ENCODE measurements at places on chromosomes 7 and 10. TPM values are rescaled to one million over a fixed set of nuclear protein-coding genes. Genes with fewer than 3 reads are reported as not detected.

FRA10AC1 gene
- total RNA-seq = 3.0 TPM

HOXA1 gene
- total RNA-seq = 0.64 TPM

OR2A7 gene
- total RNA-seq = 1.7 TPM

EMX2 gene
- 0.48 TPM for total RNA-seq

GPAM gene
- total RNA-seq = 9.0 TPM

ELMO1 gene
- 1.4 TPM for total RNA-seq

LIPF gene
- total RNA-seq = not detected

NYAP1 gene
- 1.4 TPM for total RNA-seq

UNC5B gene
- total RNA-seq = 64.6 TPM

PMPCB gene
- total RNA-seq = 48.8 TPM

MUC12 gene
- not detected for total RNA-seq

OR2A5 gene
- not detected for total RNA-seq

MMD2 gene
- total RNA-seq = not detected

POU6F2 gene
- not detected for total RNA-seq

NOS3 gene
- 0.64 TPM for total RNA-seq

SPOCK2 gene
- 14.2 TPM for total RNA-seq

LIPN gene
- total RNA-seq = not detected

GPER1 gene
- 0.21 TPM for total RNA-seq

GPR26 gene
- total RNA-seq = not detected

CYP17A1 gene
- not detected for total RNA-seq

CDHR1 gene
- 4.0 TPM for total RNA-seq

PLPP4 gene
- total RNA-seq = 1.3 TPM

ST8SIA6 gene
- not detected for total RNA-seq

MBLAC1 gene
- 1.3 TPM for total RNA-seq

FBXL13 gene
- 0.72 TPM for total RNA-seq

ERVW-1 gene
- total RNA-seq = not detected

NEBL gene
- 9.2 TPM for total RNA-seq

PRLHR gene
- total RNA-seq = not detected

Measured in tracheal epithelial cell (primary cell).